ENCODE measurements at places on chromosomes 1 and 21.

DNA sequence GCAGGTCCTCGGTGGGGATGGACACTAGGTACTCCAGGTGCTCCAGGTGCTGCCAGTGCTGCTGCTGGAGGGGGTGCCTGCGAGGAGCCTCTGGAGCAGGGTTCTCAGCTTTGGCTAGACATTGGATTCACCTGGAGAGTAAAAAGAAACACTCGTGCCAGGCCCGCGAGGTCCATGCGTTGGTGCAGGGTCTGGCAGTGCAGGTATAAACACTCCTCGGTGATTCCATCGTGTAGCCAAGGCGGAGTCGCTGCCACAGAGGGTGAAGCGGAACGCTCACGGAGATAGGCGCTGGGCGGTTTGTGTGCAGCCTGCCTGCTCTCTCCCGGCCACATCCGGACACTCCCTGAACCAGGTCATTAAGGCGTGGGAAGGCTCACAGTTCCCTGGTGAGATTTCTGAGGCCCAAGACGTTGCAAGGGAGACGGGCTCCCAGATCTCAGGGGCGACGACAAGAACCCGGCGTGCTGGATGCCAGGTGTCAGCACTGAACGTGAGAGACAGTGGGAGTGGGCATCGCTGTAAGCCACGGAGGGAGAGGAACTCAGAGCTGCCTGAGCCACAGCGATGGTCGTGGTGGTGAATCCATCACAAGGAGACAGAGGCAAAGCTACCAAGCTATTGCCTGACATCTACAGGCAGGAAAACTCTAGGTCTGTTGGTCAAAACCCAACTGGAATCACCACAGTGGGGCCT is 17.2 kb upstream of the SUMO3 start:
- DNase-seq = no peak

- no peak for DNase-seq
These were observed 3.7 kb upstream of the PPM1J start for GRCh38 chr1:112718691-112719418.

DNA sequence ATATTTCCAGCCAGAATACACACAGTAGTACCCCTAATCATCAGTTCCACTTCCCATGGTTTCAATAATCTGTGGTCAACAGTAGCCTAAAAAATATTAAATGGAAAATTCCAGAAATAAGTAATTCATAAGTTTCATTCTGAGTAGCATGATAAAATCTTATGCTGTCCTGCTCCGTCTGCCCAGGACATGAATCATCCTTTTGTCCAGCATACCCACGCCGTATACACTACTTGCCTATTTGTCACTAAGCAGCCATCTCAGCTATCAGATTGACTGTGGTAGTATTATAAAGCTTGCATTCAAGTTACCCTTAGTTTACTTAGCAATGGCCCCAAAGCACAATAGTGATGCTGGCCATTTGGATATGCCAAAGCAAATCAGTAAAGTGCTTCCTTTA is 118.7 kb downstream of the SLC5A9 start:
- no peak for DNase-seq

DNA sequence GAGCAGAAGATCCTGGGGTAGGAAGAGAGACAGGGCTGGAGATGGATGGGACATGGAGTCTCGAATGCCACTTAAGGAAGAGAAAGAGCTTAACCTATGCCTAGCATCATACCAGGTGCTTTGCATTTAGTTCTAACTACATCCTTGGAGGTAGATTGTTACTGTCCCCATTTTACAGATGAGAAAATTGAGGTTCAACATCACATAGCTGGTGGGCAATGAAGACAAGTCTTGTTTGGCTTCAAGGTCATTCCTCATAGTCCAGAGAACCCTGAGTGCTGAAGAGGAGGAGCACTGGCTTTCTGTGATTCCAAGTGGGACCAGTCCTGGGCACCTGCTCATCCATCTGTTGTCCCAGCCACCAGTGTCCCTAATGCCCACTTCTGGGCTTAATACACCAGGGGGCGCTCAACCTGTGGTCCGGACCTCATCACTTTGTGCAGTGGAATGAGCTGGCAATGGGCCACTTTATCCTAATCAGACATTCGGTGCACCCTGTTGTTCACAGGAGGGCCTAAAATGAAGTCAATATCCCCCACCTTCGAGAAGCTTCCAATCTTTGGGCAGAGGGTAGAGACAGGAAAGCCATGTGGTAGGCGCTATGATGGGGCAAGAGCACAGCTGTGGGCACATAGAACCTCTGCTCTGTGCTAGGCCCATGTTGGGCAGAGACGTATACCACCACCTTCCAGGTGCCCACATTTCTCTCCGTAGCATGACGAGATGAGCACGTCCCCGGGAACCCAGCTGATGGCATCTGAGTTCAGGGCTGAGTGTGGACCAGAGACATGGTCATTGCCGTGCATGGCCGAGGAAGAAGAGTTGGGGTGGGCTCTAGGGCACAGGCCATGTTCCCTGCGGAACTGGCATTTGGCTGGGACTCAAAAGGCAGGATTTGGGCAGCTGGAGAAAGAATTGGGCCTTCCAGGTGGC is 9.2 kb downstream of the RPS6KA1 start:
- no peak for DNase-seq

DNA sequence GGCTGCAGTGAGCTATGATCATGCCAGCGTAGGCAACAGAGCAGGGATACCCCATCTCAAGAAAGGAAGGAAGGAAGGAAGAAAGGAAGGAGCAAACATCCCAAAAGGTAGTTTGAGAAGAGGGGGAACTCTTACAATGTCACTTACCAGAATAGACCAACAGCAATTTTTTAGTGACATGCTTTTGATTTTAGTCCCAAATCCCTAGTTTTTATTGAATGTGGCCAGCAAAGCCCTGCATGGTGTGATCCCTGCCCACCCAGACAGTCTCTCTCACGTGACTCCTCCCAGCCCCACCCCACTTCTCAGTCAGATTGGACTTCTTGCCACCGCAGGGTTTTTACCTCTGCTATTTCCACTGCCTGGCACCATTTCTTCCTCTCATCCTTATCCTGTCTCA is 39.8 kb upstream of the HNRNPU start:
- no peak for DNase-seq

DNA sequence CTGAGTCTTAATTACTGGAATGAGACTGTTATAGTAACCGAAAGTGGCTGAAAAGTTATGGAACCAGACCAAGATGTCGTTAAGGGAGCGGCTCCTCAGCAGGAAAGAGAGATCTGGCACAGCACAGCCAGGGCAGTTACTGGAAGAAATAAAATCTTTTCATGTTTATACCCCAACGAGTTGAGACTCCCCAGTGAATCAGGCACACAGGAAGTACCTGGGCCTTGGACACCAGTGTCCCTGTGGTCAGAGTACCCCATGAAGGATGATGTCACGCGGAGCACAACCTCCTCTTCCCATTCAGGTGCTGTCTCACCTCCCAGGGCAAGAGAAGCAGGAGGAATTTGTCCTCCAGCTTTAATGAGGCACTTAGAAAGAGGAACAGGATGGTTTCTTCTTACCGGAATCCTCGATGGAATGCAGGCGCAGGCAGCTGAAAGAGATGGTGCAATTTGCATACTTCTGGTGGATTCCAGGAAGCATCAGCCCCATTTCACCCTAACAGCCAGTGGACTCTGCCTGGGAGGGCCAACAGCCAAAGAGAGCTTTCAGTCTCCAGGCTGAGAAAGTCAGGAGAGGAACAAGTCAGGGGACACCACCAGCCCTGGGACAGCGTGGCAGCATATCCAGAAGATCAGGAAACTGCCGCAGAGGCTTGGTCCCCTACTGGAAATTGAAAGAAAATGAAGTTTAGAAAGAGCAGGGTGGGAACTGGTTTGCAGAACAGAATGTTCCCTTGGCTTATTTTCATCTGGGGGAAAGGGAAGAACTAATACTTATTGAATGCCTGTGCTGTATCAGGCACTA is 35.9 kb upstream of the CTTNBP2NL start:
- DNase-seq = no peak

- no peak for DNase-seq
These were observed 29.4 kb downstream of the FRRS1 start for GRCh38 chr1:99737016-99737415.

GRCh38 chr1:95040032-95040525 is 32.7 kb downstream of the ALG14 start:
- no peak for DNase-seq

GRCh38 chr1:156409439-156409838 is 40.4 kb downstream of the RHBG start:
- no peak for DNase-seq

GRCh38 chr1:208683141-208683540 is 439.0 kb upstream of the PLXNA2 start:
- no peak for DNase-seq

DNA sequence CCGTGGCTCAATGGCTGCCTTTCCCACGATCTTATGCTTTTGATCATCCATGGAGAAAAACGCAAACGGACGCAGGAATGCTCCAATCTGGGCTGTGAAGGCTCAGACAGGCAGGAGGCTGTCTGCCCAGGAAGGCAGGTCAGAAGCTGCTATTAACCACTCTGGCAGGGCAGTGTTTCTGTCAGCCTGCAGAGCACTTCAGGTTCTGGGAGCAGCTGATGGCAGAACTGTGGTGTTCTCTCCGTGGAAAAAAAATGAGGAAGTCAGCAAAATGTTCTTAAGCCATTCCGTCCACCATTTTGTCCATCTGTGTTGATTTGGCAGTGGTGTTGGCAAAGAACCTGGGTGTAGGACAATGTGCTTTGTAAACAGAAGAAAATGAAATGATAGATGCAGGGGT is 91.7 kb downstream of the SIM2 start:
- no peak for DNase-seq

DNA sequence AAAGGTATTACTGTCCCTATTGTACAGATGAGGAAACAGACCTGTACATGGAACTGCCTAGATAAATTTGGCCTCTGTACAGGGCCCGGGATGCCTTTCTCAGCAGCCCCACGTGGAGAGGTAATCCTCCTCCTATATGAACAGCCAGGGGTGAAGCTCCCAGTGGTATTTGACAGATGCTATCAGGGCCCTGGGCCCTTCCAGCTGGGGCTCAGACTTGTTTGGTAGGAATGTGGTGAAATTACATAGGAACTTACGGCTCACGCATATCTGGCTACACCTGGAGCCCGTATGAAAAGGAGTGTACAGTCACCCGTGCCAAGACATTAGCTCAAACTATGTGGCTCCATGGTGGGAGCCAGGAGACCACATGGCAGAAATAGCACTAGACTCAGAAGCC is 24.8 kb upstream of the TCEA3 start:
- no peak for DNase-seq

DNA sequence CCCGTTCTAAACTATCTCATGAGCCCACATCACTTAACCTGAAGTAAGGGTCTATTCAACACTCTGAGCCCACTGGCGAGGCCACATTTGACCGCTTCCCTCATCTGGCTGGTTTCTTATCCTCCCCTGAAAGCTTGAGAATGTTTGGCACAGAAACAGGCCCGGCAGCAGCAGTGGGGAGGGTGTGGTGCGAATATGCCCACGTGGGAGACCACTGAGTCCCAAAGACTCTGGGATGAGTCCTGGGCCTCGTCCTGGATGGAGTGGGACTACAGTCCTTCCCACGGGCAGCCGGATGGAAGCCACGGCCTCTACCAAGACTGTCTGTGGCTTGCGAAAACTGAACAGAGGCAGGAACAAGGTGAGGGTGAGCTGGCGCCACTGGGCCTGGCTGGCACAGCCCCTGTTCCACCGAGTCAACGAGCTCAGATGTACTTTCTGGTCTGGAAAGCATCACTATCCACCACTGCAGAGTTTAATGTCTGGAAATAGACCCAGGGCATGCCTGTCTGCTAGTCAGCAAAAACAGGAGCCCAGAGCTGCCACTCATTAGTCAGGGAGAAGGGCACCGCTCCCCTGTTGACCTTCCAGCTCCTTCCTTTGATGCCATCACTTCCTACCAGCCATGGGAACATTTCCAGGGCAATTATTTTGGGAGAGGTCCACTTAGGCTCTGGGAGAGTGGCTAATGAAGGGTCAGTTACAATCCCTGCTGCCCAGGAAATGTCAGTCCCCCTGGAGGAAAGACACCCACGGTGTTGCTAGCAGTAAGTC is 386.6 kb downstream of the MATN1 start:
- no peak for DNase-seq

DNA sequence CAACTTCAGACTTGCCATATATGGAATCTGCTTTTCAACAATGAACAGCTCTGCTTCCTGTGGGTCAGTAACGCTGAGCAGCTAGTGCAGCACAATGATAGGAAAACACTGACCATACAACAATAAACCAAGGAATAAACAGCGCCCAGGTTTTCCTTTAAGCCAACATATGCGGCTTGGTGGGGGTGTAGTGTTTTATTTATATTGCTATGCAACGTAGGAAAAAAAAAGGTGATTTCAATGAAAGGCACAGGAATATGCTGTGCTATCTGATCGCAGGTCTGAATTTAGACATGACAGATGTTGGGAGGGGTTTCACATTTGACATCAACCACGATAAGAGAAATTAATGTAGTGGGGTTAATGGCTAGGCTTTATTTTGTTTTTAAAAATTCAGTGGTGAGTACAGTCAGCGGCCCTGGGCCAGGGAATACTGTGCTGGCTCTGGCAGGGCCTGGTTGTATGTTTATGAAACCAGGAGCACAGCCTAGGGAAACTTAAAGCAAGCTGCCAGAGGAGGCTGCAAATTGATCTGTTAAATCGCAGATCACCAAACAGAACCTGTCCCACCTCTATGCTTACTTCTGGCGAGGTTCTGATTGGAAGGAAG is 4.3 kb downstream of the TSPAN2 start:
- no peak for DNase-seq

- no peak for DNase-seq
These were observed 955 bp upstream of the UBE2G2 start for GRCh38 chr21:44802396-44803153.

DNA sequence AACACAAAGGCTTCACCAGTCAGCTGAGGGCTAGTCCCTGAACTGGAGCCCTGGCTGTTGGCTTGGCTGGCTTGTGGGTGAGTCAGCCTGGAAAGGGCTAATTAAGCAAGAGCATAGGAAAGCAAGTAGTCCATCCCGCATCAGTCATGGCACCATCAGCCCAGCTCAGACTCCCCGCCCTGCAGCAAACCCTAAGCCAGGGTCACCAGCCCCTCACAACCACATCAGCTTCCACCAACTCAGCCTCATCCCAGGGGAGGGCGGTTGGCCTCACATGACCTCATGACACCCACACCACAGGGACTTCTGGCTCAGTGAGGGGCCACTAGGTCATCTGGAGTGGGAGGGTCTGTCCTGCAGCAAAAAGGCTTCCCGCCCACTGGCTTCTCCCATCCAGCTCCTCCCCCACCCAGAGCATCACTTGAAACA is 7.0 kb upstream of the SPATC1L start:
- DNase-seq = no peak

GRCh38 chr21:43302062-43302700 is 124.8 kb downstream of the SIK1 start:
- no peak for DNase-seq

- DNase-seq = no peak
These were observed 146.2 kb upstream of the NFIA start for GRCh38 chr1:60936163-60936562.
